Activated T-helper 1 cell treated with anti-CD3 and anti-CD28 coated beads, Interleukin-2, amount 50 U/mL, for 16 hours (primary cell): ENCODE measurements at places on chromosomes 7 and 10.

GRCh38 chr10:121600611-121601010, 2.4 kb upstream of the FGFR2 start:
- DNase-seq: no peak

GRCh38 chr10:29784175-29784773, 149.5 kb upstream of the SVIL start:
- no peak for DNase-seq

DNA sequence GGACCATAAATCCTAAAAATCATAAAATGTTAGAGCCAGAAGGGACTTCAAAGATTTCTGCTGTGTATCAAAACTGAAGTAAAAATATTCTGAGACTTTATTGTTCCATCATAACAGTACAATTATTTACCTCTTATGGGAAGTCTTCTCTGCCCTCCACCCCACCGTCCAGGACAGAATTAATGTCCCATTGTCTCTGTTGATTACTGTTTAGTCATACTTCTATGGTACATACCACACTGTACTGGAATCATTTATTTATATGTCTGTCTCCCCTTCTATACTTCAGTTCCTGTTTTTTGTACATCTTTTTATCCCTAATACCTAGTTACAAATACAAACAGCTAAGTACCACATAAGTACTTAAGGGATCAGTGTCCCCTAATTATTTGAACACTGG, 91.4 kb upstream of the CAPZA2 start:
- no peak for DNase-seq

GRCh38 chr7:44776211-44776610, 20.3 kb upstream of the PPIA start:
- no peak for DNase-seq
